Karpas-422 (cell line): ENCODE measurements at places on chromosomes 16 and 17. TPM values are rescaled to one million over a fixed set of nuclear protein-coding genes. Genes with fewer than 3 reads are reported as not detected.

DNA sequence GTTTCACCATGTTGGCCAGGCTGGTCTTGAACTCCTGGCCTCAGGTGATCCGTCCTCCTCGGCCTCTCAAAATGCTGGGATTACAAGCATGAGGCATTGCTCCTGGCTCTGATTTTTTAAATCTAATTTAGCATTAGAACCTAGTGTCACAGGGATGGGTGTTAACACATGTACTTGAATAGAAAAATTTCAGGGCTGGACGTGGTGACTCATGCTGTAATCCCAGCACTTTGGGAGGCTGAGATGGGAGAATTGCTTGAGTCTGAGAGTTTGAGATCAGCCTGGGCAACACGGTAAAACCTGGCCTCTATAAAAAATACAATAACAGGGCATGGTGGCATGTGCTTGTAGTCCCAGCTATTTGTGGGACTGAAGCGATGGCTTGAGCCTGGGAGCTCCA, 6.0 kb upstream of the RNF135 start:
- no peak overlapping the region for H3K27ac ChIP-seq
- no peak overlapping the region for H3K4me3 ChIP-seq
- H3K4me1 ChIP-seq, result peaks cover 23% of the 10 kb centered on the region
- H3K27me3 ChIP-seq, result peaks cover 3% of the 10 kb centered on the region; the same call in 1 of the 2 replicates
- no peaks in the 10 kb centered on the region for H3K36me3 ChIP-seq
- DNase-seq, result no peak

GRCh38 chr16:86398201-86398600, 112.1 kb upstream of the FOXF1 start:
- no peaks in the 10 kb centered on the region for H3K27me3 ChIP-seq
- H3K4me1 ChIP-seq, result no peaks in the 10 kb centered on the region
- no peak overlapping the region for H3K4me3 ChIP-seq
- DNase-seq, result no peak
- H3K36me3 ChIP-seq, result no peaks in the 10 kb centered on the region
- no peak overlapping the region for H3K27ac ChIP-seq

DNA sequence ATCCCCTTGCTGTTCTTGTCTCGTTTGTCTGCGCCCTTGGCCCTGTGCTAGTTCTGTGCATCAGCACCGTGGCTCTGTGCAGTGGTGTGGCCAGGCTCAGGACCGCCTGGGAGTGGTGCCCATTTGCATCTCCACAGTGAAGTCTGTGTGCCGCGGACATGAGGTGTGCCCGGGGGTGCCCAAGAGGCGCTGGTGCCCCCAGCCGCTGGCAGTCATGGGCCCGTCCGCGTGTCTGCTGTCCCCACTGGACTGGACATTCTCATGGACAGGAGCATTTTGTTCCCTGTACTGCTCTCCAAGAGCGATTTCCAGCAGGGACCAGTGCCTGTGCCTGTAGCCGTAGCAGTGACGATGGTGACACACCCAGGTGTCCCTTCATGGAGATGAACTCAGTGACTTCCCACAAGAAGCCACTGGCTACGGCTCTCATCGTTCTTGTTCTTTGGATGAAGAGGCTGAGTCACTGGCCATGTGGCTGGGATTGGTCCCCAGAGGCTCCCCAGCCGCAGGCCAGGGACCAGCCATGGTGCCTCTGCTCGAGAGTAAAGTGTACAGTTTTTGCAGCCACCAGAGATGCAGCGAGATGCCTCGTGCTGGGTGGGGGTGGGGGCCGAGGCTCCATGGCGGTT, 13.0 kb upstream of the MC1R start:
- H3K4me3 ChIP-seq, result no peak overlapping the region
- no peaks in the 10 kb centered on the region for H3K4me1 ChIP-seq
- peaks cover 36% of the 10 kb centered on the region for H3K36me3 ChIP-seq
- no peak overlapping the region for H3K27ac ChIP-seq

DNA sequence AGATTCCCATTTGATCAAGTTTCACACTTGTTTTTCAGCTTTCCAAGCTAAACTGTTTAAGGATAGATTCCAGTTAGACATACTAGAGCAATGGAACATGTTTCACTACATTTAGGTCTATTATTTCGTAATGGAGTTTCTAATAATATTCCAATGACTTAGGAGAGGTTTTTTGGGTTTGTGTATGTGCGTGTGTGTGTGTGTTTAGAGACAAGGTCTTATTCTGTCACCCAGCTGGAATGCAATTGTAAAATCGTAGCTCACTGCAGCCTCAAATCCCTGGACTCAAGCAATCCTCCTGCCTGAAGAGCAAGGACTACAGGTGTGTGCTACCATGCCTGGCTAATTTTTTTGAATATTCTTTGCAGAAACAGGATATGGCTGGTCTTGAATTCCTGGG, 426.3 kb downstream of the ZFHX3 start:
- no peak for DNase-seq
- H3K4me3 ChIP-seq, result no peak overlapping the region
- H3K4me1 ChIP-seq, result no peaks in the 10 kb centered on the region
- H3K27ac ChIP-seq, result no peak overlapping the region

DNA sequence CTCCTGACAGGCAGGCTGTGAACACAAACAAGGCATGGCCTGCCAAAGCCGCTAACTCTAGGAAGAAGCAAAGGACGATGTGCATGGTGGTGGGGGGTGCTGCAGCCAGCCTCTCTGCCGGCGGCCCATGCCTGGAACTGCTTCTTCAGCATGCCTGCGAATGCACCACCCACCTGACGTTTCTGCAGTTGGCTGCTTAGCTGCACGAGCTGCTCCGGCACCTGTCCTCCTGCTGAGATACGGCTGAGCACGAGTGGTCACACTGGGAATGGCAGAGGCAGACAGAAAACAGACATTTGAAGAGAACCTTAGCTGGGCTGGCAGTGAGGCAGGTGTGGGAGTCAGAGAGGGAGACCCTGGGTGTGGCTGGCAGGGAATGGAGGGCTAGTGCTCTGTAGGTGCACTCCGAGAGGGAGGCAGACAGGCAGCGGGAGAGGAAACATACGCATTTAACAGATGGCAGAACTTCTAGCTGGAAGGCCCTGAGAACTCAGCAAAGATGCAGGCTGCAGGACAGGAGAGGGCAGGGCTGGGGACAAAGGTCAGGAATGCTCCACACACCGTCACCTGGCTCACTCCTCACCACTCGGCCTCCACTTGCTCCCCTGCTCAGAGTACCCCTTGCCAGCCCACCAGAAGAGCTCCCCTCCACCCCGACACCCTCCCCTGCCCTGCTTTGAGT, 5.2 kb downstream of the FLCN start:
- peaks cover 13% of the 10 kb centered on the region for H3K4me1 ChIP-seq
- no peak overlapping the region for H3K4me3 ChIP-seq
- DNase-seq, result no peak
- H3K27me3 ChIP-seq, result no peaks in the 10 kb centered on the region
- H3K36me3 ChIP-seq, result 0 out of 2 replicates have a peak, but pooled peaks cover 3% of the 10 kb centered on the region
- H3K27ac ChIP-seq, result no peak overlapping the region

GRCh38 chr17:76104896-76105231, 1.3 kb upstream of the EXOC7 start:
- peaks cover 18% of the 10 kb centered on the region for H3K4me1 ChIP-seq
- no peak overlapping the region for H3K4me3 ChIP-seq
- H3K27ac ChIP-seq, result no peak overlapping the region
- no peaks in the 10 kb centered on the region for H3K27me3 ChIP-seq
- DNase-seq, result no peak

DNA sequence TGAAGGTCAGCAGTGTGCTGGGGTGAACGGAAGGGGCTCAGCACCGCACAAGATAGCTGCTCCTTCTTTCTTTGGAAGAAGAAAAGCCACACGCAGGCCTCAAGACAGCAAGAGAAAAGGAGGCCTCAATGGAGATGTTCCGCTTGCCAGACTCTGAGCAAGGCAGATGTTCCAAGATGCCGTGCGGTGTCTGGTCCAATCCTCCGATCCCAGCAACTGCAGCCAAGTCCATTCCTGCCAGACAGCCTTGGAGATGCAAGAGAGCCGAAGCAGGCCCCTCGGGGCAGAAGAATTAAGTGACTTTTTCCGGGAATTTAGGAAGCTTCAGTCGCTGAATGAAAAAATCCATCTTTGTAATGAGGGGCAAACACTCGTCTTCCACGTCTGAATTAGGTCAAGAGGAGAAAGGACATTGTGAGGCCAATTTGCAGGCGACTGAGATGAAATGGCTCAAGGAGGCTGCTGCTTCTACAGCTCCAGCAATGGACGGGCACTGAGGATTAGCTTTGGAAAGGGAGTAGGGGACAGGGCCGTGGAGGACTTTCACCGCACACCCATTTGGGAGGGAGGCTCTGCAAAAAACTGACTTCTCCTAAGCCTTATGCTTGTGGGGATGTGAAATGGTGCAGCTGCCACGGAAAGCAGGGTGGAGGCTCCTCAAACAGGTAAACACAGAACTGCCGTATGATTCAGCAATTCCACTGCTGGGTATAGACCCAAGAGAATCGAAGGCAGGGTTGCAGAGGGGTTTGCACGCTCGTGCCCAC, 44.7 kb downstream of the RPH3AL start:
- no peaks in the 10 kb centered on the region for H3K4me1 ChIP-seq
- no peak overlapping the region for H3K27ac ChIP-seq
- no peaks in the 10 kb centered on the region for H3K27me3 ChIP-seq
- no peaks in the 10 kb centered on the region for H3K36me3 ChIP-seq

C17orf67 gene
- 0.32 TPM in 1 of 2 replicates, not detected in the other for total RNA-seq
